ENCODE measurements at places on chromosomes 5 and 9. TPM values are rescaled to one million over a fixed set of nuclear protein-coding genes. Genes with fewer than 3 reads are reported as not detected.

GRCh38 chr5:17282283-17283120, 65.1 kb downstream of the BASP1 start:
- DNase-seq = no peak

- DNase-seq = no peak
Measured at GRCh38 chr5:98535901-98536300, 237.6 kb upstream of the RGMB start.

Gene TCOF1
- 18.3 TPM for total RNA-seq

Gene PLAC8L1
- total RNA-seq = not detected

Gene LRRC26
- total RNA-seq = not detected

Gene AQP3
- 3.3 TPM for total RNA-seq

- no peak for DNase-seq
Measured at GRCh38 chr9:89706086-89706485, 101.3 kb downstream of the GADD45G start.

GRCh38 chr5:147507480-147508126, 2.3 kb downstream of the DPYSL3 start:
- peak; percentile 78 for DNase-seq

DNA sequence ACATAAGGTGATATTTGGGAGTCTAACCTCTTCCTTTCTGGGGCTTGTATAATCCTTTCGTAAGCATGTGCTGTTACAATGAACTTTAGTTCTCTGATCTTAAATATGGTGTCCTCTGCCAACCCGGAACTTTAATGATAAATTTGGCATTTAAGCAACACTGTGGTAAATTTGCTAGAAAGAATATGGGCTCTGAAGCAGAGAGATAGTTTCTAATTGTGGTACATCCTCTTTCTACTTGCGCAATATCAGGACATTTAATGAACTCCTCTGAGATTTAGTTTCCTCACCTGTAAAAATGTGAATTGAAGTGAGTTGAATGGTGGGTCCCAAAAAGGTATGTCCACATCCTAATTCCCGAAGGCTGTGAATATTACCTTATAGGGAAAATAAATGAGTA, 364.7 kb downstream of the CAAP1 start:
- DNase-seq = no peak

Gene KCNN2
- total RNA-seq = 2.2 TPM

DNA sequence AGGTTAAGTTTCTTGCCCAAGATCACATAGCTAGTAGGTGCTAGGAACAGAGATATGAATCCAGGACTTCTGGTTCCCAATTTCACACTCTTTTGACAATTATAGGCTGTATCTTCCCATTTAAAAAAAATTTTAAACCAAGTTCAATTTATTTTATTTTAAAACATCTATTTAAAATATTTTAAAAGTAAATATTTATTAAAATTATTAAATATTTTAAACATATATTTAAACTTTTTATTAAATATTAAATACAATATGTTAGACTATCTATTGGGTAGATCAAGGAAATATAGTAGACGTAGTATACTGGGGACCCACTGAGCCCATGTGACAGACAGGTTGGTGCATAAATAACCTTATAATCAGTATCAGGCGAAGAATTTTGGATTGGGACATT, 54.8 kb downstream of the GLRA1 start:
- no peak for DNase-seq

DNA sequence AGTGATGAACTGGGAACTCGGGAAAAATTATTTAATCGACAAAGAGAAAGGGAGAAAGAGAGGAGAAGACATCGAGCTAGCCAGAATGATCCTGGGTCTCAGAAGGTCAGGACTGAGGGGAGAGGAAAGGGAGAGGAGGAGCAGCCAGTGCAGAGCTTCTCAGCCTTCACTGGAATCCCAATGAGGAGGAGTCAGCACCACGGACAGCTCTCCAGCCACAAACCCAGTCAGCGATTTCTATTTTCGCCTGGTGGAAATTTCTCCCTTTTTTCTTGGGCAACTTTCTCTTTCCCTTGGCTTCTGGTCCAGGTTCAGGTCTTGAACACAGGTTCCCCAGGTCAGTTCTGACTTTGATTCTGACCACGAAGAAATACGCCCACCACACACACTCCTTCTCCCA, 1.6 kb upstream of the BRINP1 start:
- peak; percentile 1 for DNase-seq

DNA sequence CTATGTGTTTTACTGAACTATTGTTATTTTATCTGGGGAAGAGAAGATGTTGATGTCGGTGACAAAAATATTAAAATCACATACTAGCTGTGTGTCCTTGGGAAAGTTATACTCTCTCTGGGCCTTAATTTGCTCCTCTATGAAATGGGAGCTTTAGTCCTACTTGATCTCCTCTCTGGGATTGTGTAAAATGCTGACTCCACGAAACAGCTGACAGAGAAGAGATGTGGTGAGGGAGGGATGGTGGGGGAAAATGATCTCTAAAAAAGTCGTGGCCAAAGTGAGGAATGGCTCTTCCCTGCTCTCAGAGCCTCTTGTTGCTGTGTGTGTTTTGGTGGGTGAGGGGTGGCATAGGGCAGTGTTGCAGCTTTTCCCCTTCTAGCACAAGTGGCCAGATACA, 173.7 kb downstream of the MELK start:
- no peak for DNase-seq

DNA sequence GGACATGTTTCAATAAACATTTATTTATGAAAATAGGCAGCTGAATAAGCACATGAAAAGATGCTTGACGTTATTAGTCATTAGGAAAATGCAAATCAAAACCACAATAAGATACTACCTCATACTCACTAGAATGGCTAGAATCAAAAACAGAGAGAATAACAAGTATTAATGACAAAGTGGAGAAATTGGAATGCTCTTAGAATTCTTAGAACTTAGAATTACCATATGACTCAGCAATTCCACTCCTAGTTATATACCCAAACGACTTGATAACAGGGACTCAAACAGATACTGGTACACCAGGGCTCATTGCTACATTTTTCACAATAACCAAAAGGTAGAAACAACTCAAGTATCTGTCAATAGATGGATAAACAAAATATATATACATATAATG, 15.1 kb upstream of the TRIM36 start:
- DNase-seq = peak; percentile 9

DNA sequence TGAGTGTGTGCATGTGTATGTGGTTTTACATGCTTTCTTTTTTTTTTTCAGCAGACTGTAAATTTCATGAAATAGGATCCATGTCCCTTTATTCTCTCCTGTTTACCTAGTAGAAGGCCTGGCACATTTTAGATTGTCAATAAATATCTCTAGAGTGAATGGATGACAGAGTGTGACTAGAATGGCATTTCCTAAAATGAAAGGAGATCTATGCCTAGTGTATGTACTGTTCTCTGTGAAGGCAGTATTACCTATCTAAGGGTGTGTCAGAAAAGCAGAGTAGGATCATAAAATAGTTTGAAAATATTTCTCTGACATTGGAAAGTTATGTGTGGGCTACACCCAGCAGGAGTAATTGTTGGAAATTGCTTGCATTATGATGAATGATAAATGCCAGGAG, 1876.0 kb upstream of the C9orf72 start:
- DNase-seq = no peak

Gene ERMP1
- total RNA-seq = 4.7 TPM

DNA sequence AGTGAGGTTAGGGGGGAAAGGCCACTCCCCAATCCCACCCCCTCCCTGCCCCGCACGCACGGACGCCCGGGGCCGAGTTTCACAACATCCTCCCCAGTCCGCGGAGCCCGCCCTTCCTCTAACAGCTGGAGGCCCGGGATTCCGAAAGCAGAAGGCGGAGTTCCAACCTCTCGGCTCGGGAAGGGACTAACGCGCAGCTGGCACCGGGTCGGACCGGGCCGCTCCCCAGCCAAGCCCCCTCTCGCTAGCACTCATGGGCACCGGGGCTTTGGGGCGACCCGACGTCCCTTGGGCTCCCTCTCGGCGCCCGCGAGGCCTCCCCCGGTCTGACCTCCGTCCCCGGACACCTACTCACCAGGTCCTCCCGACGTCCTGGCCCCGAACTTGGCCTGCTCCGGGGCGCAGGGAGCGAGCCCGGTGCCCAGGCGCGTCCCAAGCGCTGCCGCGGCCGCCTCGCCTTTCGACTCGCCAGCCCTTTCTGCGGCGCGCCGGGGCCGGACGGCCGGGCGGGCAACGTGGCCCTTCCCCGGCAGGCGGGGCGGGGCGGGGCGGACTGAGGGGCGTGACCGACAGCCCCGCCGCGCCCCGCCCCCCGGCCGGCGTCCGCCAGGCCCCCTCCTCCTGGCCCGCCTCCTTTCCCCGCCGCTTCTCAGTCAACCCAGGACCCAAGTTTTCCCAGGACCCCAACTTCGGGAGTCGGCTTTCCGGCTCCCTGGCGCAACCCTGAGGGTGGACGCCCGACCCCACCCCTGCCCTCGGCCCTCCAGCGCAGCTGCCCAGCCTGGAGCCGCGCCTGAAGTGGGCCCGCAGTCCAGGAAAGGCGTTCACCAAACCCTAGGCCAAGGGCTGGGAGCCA, at the start of gene MGAT1:
Gene MGAT1 (minus strand): TSS at position 482 of the 856 bp plus-strand sequence. CDS start 9,835 bp downstream, outside the sequence.
- DNase-seq = peak; percentile 83

- DNase-seq = no peak
Measured at GRCh38 chr9:114303977-114304376, 18.9 kb upstream of the ORM1 start.

Gene LCN12
- total RNA-seq = not detected

DNA sequence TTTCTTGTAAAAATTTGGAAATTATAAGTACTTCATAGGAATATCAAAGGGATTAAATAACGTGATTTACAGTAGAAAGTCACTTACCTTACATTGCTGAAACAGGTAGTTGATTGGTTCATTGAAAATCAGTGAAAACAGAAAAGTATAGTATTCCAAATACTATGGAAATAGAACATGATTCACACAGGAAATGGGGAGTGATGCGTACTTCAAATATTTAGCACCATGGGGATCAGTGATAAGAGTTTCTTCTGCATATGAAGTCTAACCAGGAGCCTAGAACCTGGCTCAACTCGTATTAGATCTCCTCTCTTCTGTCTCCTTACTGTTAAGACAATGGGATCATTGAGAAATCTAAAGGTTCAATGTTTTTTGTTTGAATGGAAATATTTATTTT, 133.3 kb downstream of the FAM174A start:
- DNase-seq = peak; percentile 48

DNA sequence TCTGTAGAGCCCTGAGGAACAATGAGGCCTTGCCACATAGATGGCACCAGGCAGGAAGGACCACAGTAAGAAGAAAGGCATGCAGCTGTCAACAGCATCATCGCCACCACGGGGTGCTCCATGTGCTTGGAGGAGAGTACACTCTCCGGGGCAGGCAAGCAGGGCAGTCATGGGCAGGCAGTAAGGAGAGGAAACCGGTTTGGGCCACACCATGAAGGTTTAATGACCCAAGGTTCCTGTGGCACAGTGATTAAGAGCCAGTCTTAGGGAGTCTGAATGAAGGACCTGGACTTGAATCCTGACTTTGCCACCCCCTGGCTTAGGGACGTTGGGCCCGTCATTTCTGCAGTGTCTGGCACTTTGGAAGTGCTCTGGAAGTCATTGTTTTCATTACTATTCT, 80.6 kb upstream of the ZBTB43 start:
- no peak for DNase-seq

- DNase-seq = peak; percentile 93
Measured at GRCh38 chr5:94693043-94693822, 74.8 kb downstream of the SLF1 start.

DNA sequence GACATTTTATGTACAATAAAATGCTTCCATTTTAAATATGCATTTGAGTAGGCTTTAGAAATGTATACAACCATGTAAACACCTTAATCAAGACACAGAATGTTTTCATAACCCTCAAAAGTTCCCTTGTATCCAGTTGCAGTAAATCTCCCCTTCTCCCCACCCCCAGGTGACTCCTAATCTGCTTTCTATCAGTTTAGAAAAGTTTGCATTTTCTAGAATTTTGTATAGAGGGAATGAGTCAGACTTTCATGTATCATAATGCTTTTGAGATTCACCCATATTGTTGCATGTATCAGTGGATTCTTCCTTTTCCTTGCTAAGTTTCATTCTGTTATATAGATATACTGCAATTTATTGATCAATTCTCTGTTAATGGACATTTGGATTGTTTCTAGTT, 17.7 kb upstream of the ZBED3 start:
- no peak for DNase-seq

DNA sequence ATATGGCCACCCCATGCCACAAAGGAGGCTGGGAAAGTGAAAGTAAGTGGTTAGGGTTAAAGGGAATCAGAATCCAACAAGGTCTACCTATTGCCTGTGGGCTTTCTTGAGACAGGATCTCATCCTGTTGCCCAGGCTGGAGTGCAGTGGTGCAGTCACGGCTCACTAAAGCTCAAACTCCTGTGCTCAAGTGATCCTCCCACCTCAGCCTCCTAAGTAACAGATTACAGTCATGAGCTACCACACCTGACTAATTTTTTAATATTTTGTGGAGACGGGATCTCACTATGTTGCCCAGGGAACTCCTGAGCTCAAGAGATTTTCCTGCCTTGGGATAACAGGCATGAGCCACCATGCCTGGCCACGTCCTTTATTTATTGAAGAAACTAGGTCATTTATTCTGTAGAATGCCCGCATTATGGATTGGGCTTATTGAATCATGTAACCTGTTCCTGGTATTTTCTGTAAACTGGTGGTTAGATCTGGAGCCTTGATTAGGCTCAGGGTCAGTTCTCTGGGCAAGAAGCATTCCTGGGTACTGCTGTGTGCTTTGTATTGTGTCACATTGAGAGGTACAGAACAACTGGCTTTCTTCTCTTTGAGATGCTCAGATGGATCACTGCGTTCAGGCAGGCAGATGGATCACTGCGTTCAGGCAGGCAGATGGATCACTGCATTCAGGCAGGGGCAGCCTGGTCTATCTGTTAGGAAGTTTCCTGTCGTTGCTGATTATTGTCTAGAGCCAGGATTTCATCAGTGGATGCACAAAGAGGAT, 41.6 kb downstream of the ERGIC1 start:
- DNase-seq = no peak

- DNase-seq = peak; percentile 84
Measured at GRCh38 chr9:128215491-128216409, 12.6 kb downstream of the DNM1 start.

DNA sequence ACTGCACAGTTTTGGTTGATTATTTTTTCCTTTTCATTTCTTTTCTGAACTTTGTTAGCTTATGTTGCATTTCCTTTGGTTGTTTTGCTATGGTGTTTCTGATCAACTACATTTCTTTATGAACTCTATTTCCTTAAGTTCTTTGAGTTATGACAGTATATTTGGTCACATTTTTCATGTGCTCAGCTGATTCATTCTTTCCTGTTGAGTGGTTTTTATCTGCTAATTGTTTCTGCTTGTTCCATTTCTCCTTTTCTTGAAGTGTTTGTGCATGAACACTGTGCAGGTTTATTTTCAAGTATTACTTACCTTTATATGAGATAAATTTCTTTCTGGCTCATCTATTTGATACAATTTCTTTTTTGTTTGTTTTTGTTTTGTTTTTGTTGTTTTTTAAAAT, 50.9 kb upstream of the MACIR start:
- peak; percentile 10 for DNase-seq

DNA sequence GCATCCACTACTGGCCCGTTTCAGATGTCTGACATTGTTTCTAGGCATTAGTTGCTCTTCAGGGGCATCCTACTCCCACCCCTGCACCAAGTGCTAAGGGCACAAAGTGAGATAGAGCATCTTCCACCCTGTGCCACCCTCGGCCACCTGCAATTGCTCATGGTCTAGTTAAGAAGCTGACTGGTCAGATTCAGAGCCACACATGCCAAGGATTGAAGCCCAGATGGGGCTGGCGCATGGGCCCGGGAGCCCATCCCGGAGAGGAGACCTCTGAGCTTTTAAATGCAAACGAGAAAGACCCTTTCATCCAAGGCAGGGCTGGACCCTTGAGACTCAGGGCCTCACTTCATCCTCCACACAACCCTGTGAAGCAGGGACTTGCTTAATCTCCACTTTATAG, 28.5 kb downstream of the HRH2 start:
- DNase-seq = no peak

Data from IMR-90 (cell line).